ENCODE measurements at places on chromosomes 6 and 20. TPM values are rescaled to one million over a fixed set of nuclear protein-coding genes. Genes with fewer than 3 reads are reported as not detected.

DNA sequence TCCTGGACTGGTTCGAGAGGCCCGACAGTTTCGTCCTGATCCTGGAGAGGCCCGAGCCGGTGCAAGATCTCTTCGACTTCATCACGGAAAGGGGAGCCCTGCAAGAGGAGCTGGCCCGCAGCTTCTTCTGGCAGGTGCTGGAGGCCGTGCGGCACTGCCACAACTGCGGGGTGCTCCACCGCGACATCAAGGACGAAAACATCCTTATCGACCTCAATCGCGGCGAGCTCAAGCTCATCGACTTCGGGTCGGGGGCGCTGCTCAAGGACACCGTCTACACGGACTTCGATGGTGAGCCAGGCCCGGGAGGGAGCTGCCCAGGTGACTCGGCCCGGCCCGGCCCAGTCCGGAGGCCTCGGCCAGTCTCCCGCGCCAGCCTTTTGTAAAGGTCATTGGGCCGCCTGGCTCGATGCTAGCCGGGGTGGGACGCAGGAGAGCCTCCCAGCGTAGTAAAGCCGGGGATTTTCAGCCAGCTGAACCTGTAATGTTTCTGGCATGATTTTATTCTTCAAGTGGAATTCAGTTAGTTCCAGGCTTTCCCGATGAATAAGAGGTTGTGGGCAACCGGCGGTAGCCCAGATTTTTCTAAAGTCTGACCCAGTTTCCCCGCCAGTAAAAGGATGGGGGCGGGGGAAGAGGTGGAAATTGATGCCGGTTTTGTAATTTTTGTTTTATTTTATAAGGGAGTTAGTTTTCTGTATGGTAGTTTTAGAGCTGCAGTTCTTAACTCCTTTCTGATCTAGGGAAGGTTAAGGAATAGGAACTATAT is 1.4 kb downstream of the PIM1 start:
- peaks cover 57% of the 10 kb centered on the region for H3K36me3 ChIP-seq
- peak; percentile 49 for DNase-seq
- H3K27me3 ChIP-seq: no peaks in the 10 kb centered on the region
- H3K4me3 ChIP-seq: peak overlapping the region; percentile 84
- peaks cover 50% of the 10 kb centered on the region for H3K4me1 ChIP-seq

DNA sequence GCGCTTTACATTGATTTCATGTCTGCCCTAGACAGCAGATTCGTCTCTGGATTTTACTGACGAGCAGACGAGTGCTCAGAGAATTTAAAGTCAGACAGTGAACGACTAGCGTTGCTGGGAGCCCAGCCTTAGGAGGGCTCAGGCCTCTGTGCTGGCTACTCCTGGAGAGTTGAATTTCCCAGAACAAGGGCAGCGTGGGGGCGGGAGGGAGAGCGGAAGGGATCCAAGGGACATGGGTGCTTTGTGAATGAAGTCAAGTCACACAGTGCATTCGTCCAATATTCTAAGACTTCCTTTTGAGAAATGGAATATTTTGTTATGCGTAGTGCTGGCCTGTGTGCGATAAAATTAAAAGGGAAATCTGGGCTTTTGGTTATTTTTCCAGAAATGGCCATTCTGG is 126.5 kb downstream of the MYLK4 start:
- H3K4me1 ChIP-seq: no peaks in the 10 kb centered on the region
- H3K4me3 ChIP-seq: no peak overlapping the region
- H3K36me3 ChIP-seq: no peaks in the 10 kb centered on the region
- H3K27me3 ChIP-seq: peaks cover 11% of the 10 kb centered on the region
- no peak overlapping the region for H3K27ac ChIP-seq
- no peak for DNase-seq

B3GALT4 gene
- total RNA-seq: 4.2 TPM

GRCh38 chr6:149903938-149904611 is 6.2 kb upstream of the RAET1E start:
- H3K4me3 ChIP-seq: no peak overlapping the region
- DNase-seq: no peak
- peaks cover 2% of the 10 kb centered on the region for H3K36me3 ChIP-seq
- H3K27me3 ChIP-seq: no peaks in the 10 kb centered on the region
- H3K4me1 ChIP-seq: no peaks in the 10 kb centered on the region

DPPA5 gene
- total RNA-seq: not detected

- H3K27ac ChIP-seq: peak overlapping the region; percentile 99
- H3K4me3 ChIP-seq: peak overlapping the region; percentile 94
- peaks cover 18% of the 10 kb centered on the region for H3K36me3 ChIP-seq
- peak; percentile 63 for DNase-seq
Measured at GRCh38 chr6:31972709-31973350, 892 bp upstream of the DXO start.

SYCP2L gene
- total RNA-seq: not detected

Measured in activated CD8-positive, alpha-beta T cell treated with anti-CD3 and anti-CD28 coated beads for 36 hours (primary cell).